ENCODE measurements at places on chromosomes 12 and 14.

DNA sequence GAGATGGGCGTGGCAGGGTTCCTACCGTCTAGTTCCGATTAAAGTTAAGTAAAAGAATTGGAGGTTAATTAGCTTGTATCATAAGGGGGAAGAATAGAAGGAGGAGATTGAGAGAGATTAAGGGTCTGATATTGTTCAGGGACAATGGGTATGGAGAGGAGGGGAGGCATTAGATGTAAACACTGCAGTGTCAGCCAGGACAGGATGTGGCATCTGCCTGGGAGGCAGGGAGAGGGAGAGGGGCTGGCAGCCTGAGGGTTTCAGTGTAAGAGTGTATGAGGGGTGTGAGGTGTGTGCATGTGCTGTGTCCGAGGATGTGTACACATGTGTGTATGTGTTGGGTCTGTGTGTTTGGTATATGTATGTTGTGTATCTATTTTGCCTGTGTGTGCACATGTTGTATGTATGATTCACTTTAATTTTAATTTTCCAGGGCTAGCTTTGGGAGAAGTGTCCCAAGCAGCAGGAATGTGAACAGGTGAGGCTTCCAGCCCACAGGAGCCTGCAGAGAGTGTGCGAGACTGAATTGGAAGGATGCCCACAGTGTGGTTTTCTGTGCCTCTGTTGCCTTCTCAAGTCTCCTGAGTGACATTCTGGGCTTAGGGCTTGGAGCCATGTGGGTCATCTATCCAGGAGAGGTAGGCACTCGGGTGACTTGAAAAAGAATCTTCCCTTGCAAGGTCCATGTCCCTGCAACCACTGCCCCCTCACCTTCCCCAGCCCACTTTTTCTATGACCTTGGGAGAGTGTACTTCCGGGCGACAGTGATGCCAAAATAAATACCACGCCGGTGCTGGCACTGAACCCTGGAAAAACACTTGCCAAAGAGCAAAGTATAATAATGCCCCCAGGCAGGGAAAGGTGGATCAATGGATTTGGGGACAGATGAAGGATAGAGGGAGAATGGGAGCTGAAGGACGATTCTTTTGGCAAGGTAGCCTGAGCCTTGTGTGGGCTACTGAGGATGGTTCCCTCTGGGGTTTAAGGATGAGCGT is 36.8 kb upstream of the DCD start:
- DNase-seq = no peak

DNA sequence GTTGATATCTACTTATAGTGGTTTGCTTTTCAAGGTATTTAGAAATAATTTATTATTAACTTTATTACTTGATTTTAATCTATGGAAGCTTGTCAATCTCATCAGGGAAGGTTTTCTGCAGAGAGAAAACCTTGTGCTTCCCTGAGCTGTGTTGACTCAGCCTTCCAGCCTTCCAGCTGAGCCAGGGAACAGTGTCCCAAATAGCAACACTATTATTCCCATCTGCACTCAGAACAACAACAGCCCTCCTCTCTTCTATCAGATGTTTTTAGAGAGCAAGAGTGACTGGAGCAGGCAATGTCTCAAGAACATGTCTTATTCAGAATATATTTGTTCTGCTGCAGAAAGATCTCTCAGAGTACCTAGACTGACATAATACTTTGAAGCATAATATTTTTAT is 389.9 kb upstream of the GARIN6 start:
- DNase-seq = no peak

DNA sequence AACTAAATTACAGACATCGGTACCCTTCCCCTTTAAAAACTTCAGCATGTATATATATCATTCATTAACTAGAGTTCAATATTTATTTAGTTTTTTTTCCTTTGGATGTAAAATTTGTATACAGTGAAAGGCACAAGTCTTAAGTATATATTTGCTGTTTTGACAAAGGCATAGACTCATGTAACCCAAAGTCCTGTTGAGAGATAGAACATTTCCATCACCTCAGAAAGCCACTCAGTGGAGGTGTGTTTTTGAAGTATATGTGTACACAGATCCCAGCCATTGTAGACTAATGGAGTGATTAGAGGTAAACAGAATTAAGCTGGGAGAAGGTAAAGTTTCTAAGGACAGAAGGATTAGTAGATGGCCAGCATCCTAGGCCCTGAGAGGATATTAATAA is 15.4 kb downstream of the RDH12 start:
- no peak for DNase-seq

DNA sequence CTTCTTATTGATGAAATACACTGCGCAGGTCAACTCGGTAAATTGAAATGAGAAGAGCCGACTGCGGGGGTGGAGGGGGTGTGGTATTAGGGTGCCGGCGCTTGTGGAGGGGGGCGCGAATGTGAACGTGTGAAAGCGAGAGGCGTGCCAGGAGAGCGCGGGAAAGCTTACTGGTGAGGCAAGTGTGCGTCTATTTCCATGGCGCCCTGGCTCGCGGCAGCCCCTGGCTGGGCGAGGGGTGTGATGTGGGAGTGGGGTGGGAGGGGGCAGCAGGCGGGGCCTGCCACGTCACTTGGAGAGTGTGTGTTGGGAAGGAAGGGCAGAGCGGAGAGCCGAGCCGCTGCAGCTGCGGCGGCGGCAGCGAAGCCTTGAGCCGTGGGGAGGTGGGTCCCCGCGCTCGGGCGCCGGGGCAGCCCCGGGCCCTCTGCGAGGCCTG is 88.8 kb downstream of the GALNT8 start:
- no peak for DNase-seq

DNA sequence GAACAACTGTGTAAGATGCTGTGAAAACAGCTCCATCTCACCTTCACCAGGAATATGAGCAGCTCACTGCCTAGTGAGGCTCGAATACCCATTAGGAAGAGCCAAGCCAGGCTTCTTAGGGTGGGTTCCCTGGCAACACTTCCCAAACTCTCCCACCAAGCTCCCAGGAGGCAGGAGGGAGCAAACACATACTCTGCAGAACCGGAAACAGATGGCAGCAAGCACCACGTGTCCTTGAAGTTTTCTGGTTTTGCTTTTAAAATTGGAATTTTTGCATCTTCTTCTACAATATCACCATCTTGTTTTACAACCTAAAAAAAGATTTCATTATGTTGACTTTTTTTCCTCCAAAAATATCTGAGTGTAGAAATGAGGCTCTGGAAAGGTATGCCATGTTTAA is 186.7 kb downstream of the ZFP36L1 start:
- no peak for DNase-seq

DNA sequence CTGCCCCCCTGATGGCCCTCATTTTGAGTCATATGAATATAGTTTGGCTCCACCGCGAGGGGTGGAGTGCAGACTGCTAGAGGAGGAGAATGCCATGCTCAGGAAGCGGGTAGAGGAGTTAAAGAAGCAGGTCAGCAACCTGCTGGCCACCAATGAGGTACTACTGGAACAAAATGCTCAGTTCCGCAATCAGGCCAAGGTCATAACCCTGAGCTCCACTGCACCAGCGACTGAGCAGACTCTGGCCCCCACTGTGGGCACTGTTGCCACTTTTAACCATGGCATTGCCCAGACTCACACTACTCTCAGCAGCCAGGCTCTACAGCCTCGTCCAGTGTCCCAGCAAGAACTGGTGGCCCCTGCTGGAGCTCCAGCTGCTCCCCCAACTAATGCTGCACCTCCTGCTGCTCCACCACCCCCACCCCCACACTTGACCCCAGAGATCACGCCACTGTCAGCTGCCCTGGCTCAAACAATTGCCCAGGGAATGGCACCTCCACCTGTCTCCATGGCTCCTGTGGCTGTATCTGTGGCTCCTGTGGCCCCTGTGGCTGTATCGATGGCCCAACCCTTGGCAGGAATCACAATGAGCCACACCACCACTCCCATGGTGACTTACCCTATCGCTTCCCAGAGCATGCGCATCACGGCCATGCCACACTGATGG is 3.3 kb downstream of the ZC3H10 start:
- DNase-seq = no peak
